ENCODE measurements at places on chromosomes 6 and 20.

DNA sequence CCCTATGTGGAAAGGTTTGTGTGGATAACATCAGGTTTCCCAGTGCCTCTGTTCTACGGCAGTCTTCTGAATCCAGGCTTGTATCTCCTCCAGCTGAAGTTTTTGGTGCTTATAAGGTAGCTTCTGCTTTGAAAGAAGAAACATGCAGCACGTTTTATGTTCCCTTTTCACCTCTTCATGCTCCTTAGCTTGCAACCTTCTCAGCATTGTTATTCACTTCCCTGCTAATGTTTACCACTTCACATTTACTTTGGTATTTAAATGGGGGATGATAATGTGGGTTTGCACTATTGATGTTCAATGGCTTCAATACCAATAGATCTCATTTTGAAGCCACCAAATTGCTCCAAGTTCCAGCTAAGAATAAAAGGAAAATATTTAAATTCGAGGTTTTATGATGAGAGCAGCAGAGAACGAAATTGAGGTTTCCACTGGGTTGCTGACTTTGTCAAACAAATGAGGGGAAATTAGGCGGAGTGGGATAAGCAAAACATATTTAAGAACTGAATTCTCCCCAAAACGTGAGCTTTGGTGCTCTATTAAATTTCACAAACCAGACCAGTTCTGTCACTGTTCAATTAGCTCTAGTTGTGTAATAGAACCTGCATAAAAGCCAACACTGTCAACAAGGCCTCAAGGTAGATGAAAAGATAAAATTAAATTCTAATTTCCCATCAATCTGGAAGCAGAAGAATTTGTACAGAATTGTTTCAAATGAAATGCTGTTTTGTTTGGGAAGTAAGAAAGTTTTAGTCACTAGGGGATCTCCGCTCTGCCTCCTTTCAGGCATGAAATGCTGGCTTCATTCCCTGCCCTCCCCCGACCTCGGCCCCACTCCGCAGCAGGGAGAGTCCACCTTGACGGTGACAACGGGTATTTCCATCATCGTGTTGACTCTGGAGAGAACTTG lies 1.4 kb downstream of the IL22RA2 start:
- DNase-seq: no peak

DNA sequence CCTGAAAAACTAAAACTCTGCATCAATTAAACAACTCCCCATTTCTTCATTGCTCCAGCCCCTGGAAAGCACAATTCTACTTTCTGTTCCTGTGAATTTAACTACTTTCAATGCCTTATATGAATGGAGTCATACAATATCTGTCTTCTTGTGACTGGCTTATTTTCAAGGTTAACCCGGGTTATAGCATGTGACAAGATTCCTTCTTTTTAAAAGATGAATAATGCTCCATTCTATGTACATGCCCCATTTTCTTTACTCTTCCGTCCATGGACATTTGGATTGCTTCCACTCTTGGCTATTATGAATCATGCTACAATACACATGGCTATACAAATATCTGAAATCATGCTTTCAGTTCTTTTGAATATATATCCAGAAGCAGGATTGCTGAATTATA lies 334.9 kb upstream of the ID4 start:
- no peak for DNase-seq

GRCh38 chr20:1587781-1588532 lies 30.5 kb upstream of the SIRPD start:
- DNase-seq: no peak

DNA sequence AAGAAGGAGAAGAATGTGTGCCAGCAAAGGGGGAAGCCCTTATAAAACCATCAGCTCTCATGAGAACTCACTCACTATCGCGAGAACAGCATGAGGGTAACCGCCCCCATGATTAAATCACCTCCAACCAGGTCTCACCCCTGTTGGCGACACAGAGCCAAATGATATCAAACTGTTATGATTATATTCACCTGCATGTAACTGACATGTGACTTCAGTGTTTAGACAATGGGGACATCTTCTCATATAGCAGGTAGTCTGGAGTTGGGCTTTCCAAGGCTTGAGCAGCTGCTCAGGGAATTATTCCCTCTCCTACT lies 115.2 kb downstream of the SASH1 start:
- DNase-seq: no peak

DNA sequence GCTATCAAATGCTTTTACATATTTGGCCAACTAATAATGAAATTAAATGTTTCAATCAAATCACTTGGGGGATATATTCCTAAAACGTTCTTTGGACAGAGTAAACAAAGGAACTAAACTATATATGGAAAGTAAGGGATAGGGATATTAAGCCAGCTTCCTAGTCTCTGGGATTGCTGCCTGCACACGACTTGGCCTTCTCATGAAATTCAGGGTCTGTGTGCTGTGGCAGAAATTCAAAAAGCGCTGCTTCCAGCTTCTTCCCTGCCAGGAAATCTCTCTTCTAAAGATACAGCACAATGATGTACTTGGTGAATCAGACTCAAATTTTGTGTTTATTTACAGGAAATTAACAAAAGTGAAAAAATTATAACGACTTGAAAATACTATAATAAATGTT lies 206.3 kb upstream of the RAB32 start:
- no peak for DNase-seq

GRCh38 chr6:106882138-106882537 lies 92.4 kb downstream of the CD24 start:
- no peak for DNase-seq

Data from HFFc6 (cell line).